Activated CD4-positive, alpha-beta memory T cell treated with anti-CD3 and anti-CD28 coated beads for 36 hours (primary cell): ENCODE measurements at places on chromosomes 5 and 9.

- DNase-seq = no peak
Observed at GRCh38 chr9:10230512-10230911, 382.3 kb downstream of the PTPRD start.

GRCh38 chr5:138170299-138170698 lies 8.1 kb downstream of the BRD8 start:
- DNase-seq = no peak

GRCh38 chr9:114681594-114682332 lies at the start of gene TEX48:
TEX48 (minus strand) TSS chr9:114682192; CDS start chr9:114671723, 10,469 bp downstream.
- DNase-seq = peak; percentile 90

DNA sequence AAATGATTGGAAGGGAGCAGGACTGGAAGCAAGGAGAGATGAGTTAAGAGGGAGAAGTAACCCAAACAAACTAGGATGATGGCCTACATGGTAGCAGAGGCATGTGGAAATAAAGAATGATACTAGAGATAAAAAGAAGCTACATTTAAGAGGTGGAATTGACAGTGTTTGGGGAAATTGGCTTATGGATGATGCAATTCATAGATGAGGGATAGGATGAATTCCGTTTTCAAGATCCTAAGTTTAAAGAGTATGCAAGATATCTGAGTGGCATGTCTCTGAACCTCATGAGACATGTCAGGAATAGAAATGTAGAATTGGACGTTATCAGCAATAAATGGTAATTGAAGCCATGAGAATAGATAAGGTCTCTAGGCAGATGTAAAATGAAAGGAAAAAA lies 73.6 kb downstream of the RPS23 start:
- no peak for DNase-seq

DNA sequence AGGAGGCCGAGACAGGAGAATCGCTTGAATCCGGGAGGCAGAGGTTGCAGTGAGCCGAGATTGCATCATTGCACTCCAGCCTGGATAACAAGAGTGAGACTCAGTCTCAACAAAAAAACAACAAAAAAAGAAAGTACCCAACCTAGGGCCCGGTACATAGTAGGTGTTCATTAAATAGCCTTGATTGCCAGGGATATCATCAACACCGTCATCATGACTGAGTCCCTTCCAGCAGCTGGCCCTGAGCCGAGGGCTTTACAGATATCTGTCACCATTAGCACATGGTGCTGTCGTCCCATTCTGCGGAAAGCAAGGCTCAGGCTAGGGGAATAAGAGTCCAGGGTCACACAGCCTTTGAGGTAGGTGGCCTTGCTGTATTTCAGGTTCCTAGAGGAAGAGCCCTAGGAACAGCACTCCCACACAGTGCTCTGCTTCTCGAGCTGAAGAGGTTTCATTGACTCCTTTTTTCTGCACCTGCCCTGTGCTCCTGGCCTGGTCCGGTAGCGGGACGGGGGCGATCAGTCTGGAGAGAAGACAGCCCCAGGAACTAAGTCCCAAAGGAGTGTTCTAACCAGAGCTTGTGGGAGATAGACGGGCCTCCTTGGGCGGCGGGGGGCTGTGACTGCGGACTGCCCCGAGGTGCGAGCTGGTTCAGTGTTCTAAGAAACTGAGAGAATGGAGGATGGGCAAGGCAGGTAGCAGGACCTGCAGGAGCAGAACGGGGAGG lies 48.2 kb downstream of the CXXC5 start:
- DNase-seq = no peak

- no peak for DNase-seq
Observed at GRCh38 chr5:133842846-133843611, 125.4 kb downstream of the C5orf15 start.

DNA sequence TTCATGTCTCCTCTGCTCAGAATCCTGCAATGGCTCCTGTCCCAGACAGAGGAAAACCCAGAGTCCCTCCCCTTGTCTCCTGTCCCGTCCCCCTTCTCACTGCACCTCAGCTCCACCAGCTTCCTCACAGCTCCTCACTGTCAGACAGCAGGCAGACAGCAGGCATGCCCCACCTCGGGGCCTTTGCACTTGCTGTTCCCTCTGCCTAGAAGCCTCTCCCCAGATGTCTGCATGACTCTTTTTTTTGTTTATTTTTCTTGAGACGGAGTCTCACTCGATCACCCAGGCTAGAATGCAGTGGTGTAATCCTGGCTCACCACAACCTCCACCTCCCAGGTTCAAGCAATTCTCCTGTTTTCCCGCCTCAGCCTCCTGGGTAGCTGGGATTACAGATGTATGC lies 8.8 kb upstream of the SLC6A7 start:
- no peak for DNase-seq

- DNase-seq = no peak
Observed at GRCh38 chr5:160494451-160494850, 72.8 kb downstream of the PTTG1 start.

- DNase-seq = peak; percentile 9
Observed at GRCh38 chr9:1366276-1366675, 316.1 kb downstream of the DMRT2 start.
